ENCODE measurements at places on chromosomes 5 and 9. TPM values are rescaled to one million over a fixed set of nuclear protein-coding genes. Genes with fewer than 3 reads are reported as not detected.

DNA sequence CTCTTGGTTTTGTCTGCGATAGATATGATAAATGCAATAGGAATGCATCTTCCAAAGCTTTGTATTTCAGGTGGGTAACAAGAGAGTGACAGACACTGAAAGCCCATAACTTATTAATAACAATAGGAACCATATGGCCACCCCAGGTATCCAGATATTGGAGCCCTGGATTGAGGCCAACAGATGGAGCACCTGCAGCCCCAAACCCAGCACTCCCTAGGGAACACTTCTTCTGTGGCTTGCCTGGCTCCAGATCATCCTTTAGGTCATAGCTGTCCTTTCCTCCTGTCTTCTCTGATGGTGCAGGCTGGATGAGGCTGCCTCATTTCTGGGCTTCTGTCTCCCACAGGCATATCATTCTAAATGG lies 5.0 kb upstream of the IL3 start:
- DNase-seq, result no peak
- no peaks in the 10 kb centered on the region for H3K36me3 ChIP-seq
- H3K27me3 ChIP-seq, result no peaks in the 10 kb centered on the region
- no peak overlapping the region for H3K27ac ChIP-seq
- H3K4me1 ChIP-seq, result no peaks in the 10 kb centered on the region
- H3K4me3 ChIP-seq, result no peak overlapping the region

- no peaks in the 10 kb centered on the region for H3K36me3 ChIP-seq
- no peaks in the 10 kb centered on the region for H3K27me3 ChIP-seq
- no peak for DNase-seq
- H3K4me3 ChIP-seq, result no peak overlapping the region
- no peak overlapping the region for H3K27ac ChIP-seq
- no peaks in the 10 kb centered on the region for H3K4me1 ChIP-seq
These were observed 621.9 kb upstream of the CTNND2 start for GRCh38 chr5:12526113-12526512.

DNA sequence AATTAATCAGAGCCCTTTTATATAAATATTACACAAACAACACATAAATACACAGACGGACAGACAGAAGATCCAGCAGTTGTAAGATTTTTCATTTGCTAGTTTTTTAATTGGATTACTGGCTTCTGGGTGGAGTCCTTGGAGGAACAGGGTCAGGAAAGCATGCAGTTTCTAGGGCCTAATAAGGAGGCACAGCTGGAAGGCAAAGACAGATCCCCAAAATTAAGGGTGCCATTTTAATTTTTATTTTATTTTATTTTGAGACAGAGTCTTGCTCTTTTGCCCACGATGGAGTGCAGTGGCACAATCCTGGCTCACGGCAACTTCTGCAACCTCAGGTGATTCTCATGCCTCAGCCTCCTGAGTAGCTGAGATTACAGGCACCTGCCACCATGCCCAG lies 49.5 kb downstream of the PTGS1 start:
- no peaks in the 10 kb centered on the region for H3K4me1 ChIP-seq
- DNase-seq, result no peak
- H3K36me3 ChIP-seq, result no peaks in the 10 kb centered on the region
- no peak overlapping the region for H3K4me3 ChIP-seq

GRCh38 chr9:22921742-22922141 lies 475.1 kb downstream of the DMRTA1 start:
- no peaks in the 10 kb centered on the region for H3K27me3 ChIP-seq
- no peaks in the 10 kb centered on the region for H3K36me3 ChIP-seq

DNA sequence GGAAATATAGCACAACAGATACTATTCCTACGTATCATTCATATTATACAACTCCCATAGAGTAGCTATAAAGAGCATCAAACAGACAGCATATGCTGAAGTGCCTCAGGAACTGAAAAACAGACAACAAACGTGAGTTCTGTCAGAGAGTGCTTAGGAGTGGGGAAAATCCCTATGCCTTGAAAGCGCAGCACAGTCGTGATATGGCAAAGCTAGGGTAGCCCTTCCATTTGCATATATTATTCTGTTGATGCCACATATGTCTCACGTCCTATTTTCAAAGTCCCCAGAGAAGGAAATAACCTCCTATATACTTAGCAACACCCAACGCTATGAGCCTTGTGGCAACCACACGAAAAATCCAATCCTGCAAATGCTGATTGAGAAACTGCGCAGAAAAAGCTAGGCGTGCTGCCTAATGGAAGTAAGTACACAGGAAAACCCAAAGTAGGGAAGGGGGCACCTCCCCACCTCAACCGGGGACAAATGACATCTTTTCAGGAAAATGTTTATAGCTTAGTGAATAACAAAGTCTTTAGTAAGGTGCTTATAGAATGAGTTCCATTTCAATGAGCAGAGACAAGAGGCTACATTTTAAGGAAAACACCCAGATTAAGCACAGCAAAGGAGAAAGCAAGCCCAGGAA lies 105.1 kb downstream of the MED10 start:
- DNase-seq, result no peak
- no peak overlapping the region for H3K27ac ChIP-seq
- H3K36me3 ChIP-seq, result no peaks in the 10 kb centered on the region

DNA sequence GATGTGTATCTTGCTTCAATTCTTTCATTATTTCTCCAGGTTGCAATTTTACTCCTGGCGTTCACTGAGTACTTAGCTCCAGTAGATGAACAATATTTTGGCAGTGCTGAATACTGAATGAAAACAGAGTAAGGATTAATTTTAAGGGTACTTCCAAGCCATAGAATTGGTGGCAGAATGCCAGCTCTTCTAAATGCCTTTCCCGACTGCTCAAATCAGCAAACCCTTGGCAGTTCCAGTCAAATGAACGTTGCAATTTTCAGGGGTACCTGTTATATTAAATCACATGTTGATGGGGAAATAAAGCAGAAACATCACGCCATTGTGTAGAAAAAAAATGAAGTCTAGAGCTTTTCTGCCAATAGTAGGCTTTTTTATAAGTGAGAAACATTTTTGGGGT lies 282.4 kb upstream of the RPS23 start:
- no peaks in the 10 kb centered on the region for H3K36me3 ChIP-seq
- no peak overlapping the region for H3K4me3 ChIP-seq
- no peak for DNase-seq
- H3K27me3 ChIP-seq, result no peaks in the 10 kb centered on the region

DNA sequence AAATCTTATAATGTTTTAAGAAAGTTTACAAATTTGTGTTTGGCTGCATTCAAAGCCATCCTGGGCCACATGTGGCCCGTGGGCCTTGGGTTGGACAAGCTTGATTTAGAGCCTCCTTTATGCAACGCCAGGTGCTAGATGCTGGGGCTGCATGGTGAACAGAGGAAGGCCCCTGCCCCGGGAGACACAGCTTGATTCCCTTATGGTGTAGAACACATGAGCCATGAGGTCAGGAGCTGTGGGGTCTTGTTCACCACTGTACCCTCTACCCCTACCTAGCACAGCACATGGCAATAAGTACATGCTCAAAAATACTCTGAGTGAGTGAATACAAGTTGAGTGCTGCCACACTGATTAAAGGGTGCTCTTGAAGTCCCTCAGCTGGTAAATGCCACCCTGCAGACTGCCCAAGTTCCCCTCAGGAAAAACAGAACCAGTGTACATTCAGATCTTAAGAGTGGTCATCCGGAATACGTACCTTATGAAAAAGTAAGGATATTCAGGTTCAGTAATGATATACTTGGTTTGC lies 71.9 kb downstream of the ARRDC3 start:
- no peak overlapping the region for H3K4me3 ChIP-seq
- peaks cover 56% of the 10 kb centered on the region for H3K4me1 ChIP-seq
- no peaks in the 10 kb centered on the region for H3K27me3 ChIP-seq
- peak overlapping the region; percentile 83 for H3K27ac ChIP-seq
- H3K36me3 ChIP-seq, result no peaks in the 10 kb centered on the region

GRCh38 chr5:51278539-51278938 lies 104.7 kb upstream of the ISL1 start:
- no peak for DNase-seq
- no peak overlapping the region for H3K4me3 ChIP-seq
- H3K27ac ChIP-seq, result no peak overlapping the region
- H3K36me3 ChIP-seq, result no peaks in the 10 kb centered on the region
- no peaks in the 10 kb centered on the region for H3K4me1 ChIP-seq

The PLPP6 gene
- 15.1 TPM for total RNA-seq

- no peaks in the 10 kb centered on the region for H3K36me3 ChIP-seq
- H3K4me1 ChIP-seq, result peaks cover 35% of the 10 kb centered on the region
- peak overlapping the region; percentile 57 for H3K4me3 ChIP-seq
- H3K27ac ChIP-seq, result peak overlapping the region; percentile 97
These were observed 22.7 kb downstream of the ANXA2R start for GRCh38 chr5:43017428-43017815.

DNA sequence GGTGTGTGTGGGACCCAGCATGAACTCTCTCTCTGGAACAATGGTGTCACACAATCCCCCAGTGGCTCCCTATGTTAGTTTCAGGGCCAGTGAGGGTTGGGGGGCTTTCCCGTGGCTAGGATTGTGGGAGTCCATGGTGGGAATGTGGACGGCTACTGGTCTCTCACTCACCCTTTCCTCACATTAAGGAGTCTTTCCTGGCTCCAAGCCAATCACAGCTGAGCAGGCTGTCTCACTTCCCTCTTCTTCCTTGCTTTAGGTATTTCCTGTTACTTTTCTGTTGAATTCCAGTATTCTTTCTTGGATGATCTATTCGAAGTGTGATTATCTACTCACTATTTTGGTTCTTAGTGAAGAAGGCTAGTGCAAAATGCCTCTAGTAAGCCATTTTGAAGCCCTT lies 324.4 kb upstream of the MPDZ start:
- H3K4me1 ChIP-seq, result peaks cover 28% of the 10 kb centered on the region
- no peak overlapping the region for H3K4me3 ChIP-seq
- no peaks in the 10 kb centered on the region for H3K36me3 ChIP-seq
- H3K27ac ChIP-seq, result no peak overlapping the region
- H3K27me3 ChIP-seq, result no peaks in the 10 kb centered on the region
- DNase-seq, result no peak

The SLIT3 gene
- 10.8 TPM for total RNA-seq

DNA sequence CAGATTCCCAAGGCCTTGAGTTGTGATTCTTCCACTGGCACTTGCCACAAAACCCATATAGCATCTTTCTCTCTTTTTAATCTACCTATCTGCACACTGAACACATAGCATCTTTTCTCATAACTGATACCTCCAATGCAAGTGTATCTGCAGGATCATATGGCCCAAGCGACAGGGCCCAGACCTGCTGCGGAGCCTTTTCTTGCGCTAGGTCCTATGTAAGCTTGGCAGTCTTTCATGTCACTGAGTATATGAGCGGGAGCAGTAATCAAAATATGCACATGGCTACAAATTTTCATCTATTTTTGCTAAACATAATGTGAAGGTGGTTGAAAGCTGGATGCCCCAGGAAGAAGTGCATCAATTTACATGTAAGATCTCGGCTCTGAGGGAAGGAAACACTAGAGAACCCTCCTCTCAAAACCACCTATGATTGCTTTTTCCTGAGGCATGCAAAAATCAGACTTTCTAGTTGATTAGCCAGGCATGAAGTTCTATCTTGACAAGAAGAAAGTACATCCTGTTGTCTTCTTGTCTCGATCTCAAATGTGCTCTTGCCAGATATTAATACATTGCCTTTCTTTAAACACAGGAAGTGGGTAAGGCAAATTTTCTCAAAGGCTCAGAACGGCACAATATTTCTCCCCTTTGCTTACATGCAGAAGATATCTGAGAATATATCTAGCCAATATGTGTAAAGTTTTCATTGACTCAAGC lies 26.9 kb upstream of the CEMIP2 start:
- no peak overlapping the region for H3K4me3 ChIP-seq
- H3K4me1 ChIP-seq, result no peaks in the 10 kb centered on the region

All from suprapubic skin (tissue), 4 donors.